H9 (cell line): ENCODE measurements at places on chromosomes 3 and 15. TPM values are rescaled to one million over a fixed set of nuclear protein-coding genes. Genes with fewer than 3 reads are reported as not detected.

Gene IL1RAP
- total RNA-seq = 4.6 and 5.4 TPM in 2 replicates

Gene NTRK3
- total RNA-seq = 2.4 and 2.5 TPM in 2 replicates

Gene PLSCR5
- total RNA-seq = not detected in 2 replicates

Gene SNX22
- total RNA-seq = 4.4 and 4.8 TPM in 2 replicates

Gene SLC27A2
- 6.2 and 7.0 TPM in 2 replicates for total RNA-seq

Gene DPPA2
- total RNA-seq = 3.1 and 3.2 TPM in 2 replicates

Gene SCG3
- 22.7 and 24.0 TPM in 2 replicates for total RNA-seq
